ENCODE measurements at places on chromosomes 1 and 21. TPM values are rescaled to one million over a fixed set of nuclear protein-coding genes. Genes with fewer than 3 reads are reported as not detected.
A peak's percentile ranks its signal among the peaks of the same experiment; 100 is the strongest.

- no peak for DNase-seq
These were observed 60.5 kb downstream of the TBX15 start for GRCh38 chr1:118927427-118928187.

- no peak for DNase-seq
These were observed 99.9 kb downstream of the KCNH1 start for GRCh38 chr1:211033921-211034525.

DNA sequence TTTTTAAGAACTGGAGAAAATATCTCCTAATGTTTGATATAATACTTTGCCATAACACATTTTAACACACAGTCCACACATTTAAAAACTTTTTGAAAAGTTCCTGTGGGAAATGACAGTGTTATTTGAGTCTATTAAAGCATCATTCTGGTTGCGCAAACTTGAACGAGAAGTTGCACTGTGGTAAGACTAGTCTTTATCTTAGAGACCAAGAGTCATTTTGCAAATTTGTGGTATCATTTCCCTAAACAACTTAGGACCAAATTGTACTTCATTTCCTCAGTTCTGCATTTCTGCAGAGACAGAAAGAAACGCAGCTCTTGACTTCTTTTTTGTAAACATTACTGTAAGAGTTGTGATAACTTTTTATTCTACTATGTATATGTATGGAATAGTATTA lies at the start of gene RGS18:
RGS18 (plus strand) TSS at position 282 of the 400 bp plus-strand sequence. CDS start 176 bp downstream, outside the sequence.
- DNase-seq, result no peak

DNA sequence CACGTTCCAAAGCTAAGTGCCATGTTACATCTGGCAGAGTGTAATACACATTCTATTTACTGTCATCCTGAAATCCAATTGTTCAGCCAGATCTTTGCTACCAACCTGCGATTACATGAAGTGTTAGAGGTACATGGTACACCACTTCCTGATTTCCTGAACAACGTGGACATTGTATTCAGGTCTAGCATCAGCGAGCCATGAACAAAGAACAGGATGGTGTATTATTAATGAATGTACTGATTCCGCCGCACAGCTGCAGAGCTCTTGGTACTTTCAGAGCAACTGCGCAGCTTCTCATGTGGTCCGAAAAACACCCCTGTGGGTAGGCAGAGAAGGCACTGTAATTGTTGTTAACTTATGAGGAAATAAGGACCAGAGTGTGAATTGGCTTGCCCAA lies 511.4 kb downstream of the AJAP1 start:
- DNase-seq, result no peak

- DNase-seq, result peak; percentile 71
These were observed 36.1 kb downstream of the PEX14 start for GRCh38 chr1:10510520-10511493.

GRCh38 chr1:185463011-185463410 lies 146.0 kb upstream of the IVNS1ABP start:
- no peak for DNase-seq

- no peak for DNase-seq
These were observed 534 bp downstream of the KCNH1 start for GRCh38 chr1:211133393-211133835.

GRCh38 chr21:37145635-37146111 lies 72.6 kb downstream of the TTC3 start:
- no peak for DNase-seq

Gene NTMT2
- not detected for total RNA-seq

Gene KRTAP8-1
- not detected for total RNA-seq

Gene ERICH3
- total RNA-seq, result 1.0 TPM

Measured in natural killer cell (primary cell).